Activated CD4-positive, alpha-beta T cell treated with anti-CD3 and anti-CD28 coated beads, Interleukin-2, amount 50 U/mL, for 16 hours (primary cell): ENCODE measurements at places on chromosomes 2 and 18.

DNA sequence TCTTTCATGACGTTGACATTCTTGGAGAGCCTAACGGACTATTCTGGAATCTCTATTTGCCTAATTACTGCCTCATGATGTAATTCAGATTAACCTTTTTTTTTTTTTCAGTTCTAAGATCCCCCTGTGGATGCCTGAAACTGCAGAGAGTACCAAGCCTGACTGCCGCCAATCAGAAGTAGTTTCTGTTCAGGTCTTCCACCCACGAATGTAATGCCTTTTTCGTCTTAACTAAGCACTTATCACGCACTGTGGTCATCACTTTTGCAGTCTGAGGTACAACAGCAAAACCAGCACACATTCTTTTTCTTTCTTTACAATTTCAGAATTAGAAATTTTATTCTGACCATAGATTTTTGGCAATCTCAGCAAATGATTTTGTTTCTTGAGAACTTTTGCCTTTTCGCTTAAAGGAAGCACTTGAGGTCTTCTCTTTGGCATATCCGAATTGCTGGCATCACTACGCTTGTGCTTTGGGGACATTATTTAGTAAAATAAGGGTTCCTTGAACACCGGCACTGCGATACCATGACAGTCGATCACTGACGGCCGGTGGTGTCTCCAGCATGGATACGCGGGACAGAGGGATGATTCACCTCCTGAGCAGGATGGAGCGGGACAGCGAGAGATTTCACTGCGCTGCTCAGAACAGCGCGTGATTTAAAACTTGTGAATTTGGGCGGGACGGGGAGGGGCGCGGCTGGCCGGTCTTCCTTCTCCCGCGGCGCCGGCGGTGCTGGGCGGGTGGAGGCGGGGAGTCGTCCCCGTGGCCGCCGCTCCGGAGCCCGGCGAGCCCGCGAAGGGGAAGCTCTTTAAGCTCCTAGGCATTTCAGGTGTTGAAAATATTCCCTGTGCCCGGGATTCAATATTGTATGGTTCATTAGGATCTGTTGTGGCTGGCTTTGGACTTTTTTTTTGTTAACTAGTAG lies 32.0 kb upstream of the GPR55 start:
- DNase-seq = peak; percentile 93

- DNase-seq = no peak
Measured at GRCh38 chr2:72080286-72081145, 67.1 kb downstream of the CYP26B1 start.

- DNase-seq = peak; percentile 57
Measured at GRCh38 chr2:39215545-39215944, 28.2 kb downstream of the CDKL4 start.

DNA sequence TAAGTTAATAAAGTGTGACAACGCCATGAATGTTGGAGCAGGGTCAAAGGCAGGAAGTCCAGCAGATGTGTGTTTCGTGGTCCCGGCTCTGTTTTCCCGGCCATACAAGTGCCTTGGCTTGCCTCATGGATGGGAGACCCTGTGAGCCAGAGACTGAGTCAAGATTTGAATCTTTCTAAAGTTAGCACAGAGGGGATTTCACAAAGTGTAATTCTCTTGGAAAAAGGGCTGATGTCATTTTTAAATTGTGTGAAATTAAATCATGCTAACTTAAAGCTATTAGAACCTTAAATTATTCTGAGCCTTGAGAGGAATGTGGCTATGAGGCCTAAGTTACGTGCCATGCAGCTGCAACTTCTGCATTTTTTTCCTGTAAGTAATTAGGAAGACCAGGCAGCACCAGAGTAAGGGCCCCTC lies 38.3 kb upstream of the RALBP1 start:
- no peak for DNase-seq

DNA sequence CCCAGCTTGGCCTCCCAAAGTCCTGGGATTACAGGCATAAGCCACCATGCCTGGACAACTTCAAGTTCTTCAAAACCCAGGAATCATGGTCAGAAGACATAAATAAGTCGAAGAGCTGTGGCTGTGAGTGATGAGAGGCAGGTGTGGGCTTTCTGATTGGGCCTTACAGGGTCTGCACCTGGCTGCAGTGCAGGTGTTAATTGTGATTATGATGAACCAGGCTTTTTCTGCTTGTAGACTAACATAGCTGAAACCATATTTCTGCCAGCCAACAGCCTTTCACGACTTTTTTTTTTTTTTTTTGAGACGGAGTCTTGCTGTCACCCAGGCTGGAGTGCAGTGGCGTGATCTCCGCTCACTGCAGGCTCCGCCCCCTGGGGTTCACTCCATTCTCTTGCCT lies 14.9 kb upstream of the DTNB start:
- no peak for DNase-seq

DNA sequence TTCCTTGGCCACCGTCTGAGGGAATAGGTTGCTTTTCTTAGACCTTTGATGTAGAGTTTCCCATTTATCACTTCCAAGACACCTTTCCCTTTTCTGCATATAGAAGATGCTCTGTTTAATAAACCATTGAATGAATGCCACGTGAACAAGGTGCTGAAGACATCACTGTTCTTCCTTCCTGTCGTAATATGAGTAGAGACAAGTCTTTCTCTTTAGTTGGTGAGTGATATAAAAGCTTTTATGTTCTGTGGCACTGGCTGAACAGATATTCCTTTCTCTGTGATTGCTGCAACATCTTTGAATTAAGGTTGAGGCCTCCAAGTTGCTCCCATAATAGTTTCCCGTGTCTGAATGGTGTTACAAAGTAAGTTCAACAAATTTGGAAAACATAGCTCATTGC lies 38.7 kb downstream of the TTC39C start:
- DNase-seq = peak; percentile 45

GRCh38 chr2:181076658-181077057 lies 96.3 kb downstream of the UBE2E3 start:
- no peak for DNase-seq

- DNase-seq = no peak
Measured at GRCh38 chr2:197675246-197675645, at the start of gene RFTN2. Gene RFTN2, minus strand, starts transcription at chr2:197675587. Its CDS starts 129 bp downstream, at chr2:197675458.

DNA sequence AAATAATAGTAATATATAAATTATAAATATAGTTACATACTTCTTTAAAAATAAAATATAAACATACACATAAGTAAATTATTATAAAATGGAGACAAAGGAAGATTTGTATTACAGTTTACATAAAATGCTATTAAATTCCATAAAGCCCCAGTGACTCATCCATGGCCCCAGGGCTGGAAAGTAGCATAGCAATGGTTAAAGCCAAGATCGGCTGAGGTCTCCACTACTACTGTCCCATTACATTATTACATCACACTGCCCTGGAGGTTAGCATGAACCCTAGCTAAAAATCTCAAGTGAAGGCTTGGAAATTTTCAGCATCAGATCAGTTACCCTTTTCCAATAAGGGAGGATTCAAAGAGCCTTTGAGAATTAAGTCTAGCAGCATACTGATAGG lies 936.2 kb downstream of the DSC3 start:
- DNase-seq = no peak

- DNase-seq = peak; percentile 12
Measured at GRCh38 chr2:54899576-54900200, 150.6 kb downstream of the RTN4 start.

GRCh38 chr18:49853011-49853410 lies 39.7 kb upstream of the ACAA2 start:
- DNase-seq = no peak

DNA sequence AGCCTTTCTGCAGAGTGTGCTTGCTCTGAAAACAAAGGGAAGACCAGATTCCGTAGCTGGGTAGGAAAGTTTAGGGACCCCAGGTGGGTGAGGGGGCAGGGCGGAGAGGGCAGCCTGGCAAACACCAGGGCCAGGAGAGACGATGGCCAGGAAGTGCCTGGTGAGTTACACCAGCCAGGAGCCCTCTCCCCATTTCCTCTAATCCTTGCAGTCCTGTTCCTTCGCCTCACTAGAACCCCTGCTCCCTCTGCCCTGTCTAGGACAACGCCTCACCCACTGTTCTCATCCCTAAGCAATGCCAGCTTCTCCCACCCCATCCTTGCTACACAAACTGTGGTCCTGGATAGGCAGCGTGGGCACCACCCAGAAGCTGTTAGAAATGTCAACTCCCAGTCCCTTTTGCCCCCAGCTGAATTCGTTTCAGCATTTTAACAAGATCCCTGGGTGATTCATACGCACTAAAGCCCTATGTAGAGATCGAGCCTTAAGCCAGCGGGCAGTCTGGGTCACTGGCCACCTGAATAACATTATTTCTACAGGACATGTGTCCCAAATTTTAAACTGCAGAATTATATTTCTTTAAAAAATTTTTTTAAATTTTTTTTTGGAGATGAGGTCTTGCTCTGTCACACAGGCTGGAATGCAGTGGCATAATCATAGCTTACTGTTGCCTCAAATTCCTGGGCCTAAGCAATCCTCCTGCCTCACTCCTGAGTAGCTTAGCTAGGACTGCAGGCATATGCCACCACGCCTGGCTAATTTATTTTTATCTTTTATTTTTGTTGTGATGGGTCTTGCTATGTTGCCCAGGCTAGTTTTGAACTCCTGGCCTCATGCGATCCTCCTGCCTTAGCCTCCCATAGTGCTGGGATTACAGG lies 10.9 kb downstream of the WIPF1 start:
- no peak for DNase-seq

DNA sequence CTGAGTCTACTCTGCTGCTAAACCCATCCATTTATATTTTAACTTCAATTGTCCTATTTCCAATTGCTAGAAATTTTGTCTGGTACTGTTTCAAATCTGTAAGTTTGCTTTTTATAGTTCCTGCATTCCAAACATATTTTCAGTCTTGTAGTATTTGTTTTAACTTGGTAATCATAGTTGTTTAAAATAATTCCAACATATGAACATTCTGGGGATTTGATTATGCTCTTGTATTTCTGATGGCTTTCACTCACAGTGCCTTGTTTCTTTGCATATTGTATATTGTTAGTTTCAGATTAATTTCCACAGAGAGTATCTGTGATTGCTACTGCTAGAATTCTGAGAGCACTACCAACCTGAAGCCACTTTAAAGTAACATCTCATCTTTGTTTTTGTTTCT lies 202.4 kb downstream of the ETAA1 start:
- DNase-seq = no peak

- no peak for DNase-seq
Measured at GRCh38 chr2:11858883-11859282, 112.5 kb downstream of the LPIN1 start.

- no peak for DNase-seq
Measured at GRCh38 chr2:9805435-9806297, 37.6 kb upstream of the TAF1B start.

DNA sequence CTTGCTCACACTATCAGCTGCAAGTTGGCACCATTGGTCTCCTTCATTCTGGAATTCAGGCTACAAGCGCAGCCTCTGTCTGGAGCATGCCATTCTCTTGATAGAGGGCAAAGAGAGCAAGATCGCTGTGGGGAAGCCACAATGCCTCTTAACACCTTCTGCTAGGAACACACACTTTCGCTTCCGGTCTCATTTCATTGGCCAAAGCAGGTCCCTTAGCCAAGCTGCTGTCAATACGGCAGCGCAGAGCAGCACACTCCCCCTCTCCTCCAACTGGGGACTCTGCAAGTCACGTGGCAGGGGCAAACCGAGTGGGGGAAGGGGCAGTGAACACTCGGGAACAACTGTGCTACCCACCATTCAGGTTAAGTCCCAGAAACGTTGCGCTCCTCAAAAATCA lies 98.1 kb downstream of the MMADHC start:
- no peak for DNase-seq

DNA sequence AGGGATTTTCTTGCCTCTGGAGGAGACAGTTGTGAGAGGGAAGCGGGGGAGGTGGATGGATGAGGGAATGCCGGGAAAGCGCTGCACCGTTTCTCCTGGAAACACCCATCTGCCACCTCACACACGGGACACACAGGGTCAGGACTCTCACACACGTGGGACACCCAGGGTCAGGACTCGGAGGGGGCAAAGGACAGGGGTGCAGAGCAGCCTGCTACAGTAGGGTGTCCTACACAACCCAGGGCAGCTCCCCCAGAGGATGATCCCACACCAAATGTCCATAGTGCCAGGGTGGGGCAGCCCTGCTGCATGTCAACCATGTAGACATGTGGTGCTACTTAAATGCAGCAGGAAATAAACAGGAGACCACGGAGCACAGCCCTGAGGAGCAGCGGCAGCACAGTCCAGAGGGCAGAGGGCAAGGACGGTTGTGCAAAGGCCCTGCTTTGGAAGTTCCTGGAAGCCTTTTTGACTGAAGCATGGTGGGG lies 5.1 kb downstream of the RAMP1 start:
- no peak for DNase-seq

DNA sequence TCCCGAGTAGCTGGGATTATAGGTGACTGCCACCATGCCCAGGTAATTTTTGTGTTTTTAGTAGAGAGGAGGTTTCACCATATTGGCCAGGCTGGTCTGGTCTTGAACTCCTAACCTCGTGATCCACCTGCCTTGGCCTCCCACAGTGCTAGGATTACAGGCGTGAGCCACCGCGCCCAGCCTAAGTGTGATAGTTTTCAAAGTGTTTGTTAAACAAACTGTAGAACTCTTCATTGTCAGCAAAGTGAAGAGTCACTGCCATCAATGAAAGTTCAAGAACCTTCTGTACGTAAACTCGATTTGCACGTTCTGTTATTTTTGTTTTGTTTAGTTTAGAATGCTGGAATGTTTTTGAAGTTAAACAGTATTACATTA lies 18.0 kb upstream of the SOS1 start:
- DNase-seq = no peak

DNA sequence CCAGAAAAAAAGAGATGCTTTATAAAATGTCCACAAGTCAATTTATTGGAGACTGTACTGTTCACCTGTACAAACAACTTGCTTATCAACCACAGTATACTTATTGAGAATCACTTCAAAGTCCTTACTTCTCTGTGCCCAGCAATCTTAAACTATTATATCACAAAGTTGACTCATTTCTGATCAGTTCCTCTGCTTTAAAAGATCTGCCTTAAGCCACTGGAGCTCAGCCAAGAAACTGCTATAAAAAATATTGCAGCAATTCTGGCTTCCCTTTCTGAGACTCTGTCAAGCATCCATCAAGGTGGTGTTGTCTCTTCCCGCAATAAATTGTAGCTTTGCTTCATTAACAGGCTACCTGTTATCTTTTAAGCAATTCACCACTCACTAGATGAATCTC lies 375.2 kb upstream of the SPHKAP start:
- no peak for DNase-seq
